ENCODE measurements at places on chromosomes 12 and 14. TPM values are rescaled to one million over a fixed set of nuclear protein-coding genes. Genes with fewer than 3 reads are reported as not detected.

Gene KRT3
- not detected for total RNA-seq

Gene ADCY4
- 3.4 TPM for total RNA-seq

Gene IL26
- total RNA-seq, result not detected

Gene E2F7
- 26.1 TPM for total RNA-seq

Gene ABCB9
- 4.4 TPM for total RNA-seq

Gene ANO2
- not detected for total RNA-seq

Gene ADAM20
- 0.53 TPM for total RNA-seq

Gene KRT77
- not detected for total RNA-seq

Gene RD3L
- not detected for total RNA-seq

Gene IL31
- not detected for total RNA-seq

Gene OR6C2
- not detected for total RNA-seq

Gene SALL2
- total RNA-seq, result 1.3 TPM

Gene CCDC196
- not detected for total RNA-seq

Gene KLRB1
- total RNA-seq, result 13.0 TPM

Gene RGS6
- total RNA-seq, result 1.5 TPM

Gene TAS2R31
- total RNA-seq, result 2.0 TPM

Gene RNU4-1
- total RNA-seq, result 780 TPM

Gene FSCB
- not detected for total RNA-seq

Gene TMEM229B
- total RNA-seq, result 5.1 TPM

Gene EML5
- 3.7 TPM for total RNA-seq

Gene FAM186B
- not detected for total RNA-seq

Gene TAC3
- total RNA-seq, result not detected

Gene RASAL1
- total RNA-seq, result not detected

Gene OTX2
- total RNA-seq, result not detected

Gene CNTN1
- total RNA-seq, result not detected

Gene APPL2
- total RNA-seq, result 25.5 TPM

Gene HOXC5
- total RNA-seq, result not detected

Gene PPP1R36
- not detected for total RNA-seq

Gene KRT6C
- not detected for total RNA-seq

Gene BHLHE41
- total RNA-seq, result not detected

Gene PGF
- total RNA-seq, result 0.56 TPM

Gene PTGER2
- 117 TPM for total RNA-seq

Gene PLA2G1B
- not detected for total RNA-seq

Gene STON2
- total RNA-seq, result 0.20 TPM

Gene RHEBL1
- total RNA-seq, result 15.1 TPM

Gene MDGA2
- total RNA-seq, result not detected

Gene EEA1
- 14.7 TPM for total RNA-seq

Gene FKBP3
- 72.6 TPM for total RNA-seq

Gene BLTP3B
- total RNA-seq, result 36.4 TPM

Gene DTD2
- 14.7 TPM for total RNA-seq
